ENCODE measurements at places on chromosomes 13 and 19. TPM values are rescaled to one million over a fixed set of nuclear protein-coding genes. Genes with fewer than 3 reads are reported as not detected.
A peak's percentile ranks its signal among the peaks of the same experiment; 100 is the strongest.

Gene CGB1
- not detected for total RNA-seq

- no peak overlapping the region for H3K4me3 ChIP-seq
- H3K36me3 ChIP-seq = no peaks in the 10 kb centered on the region
- H3K27ac ChIP-seq = no peak overlapping the region
- H3K27me3 ChIP-seq = peaks cover 10% of the 10 kb centered on the region
- no peak for DNase-seq
- H3K4me1 ChIP-seq = no peaks in the 10 kb centered on the region
These were observed 26.1 kb downstream of the DEDD2 start for GRCh38 chr19:42191330-42191729.

- no peak overlapping the region for H3K4me3 ChIP-seq
- H3K27me3 ChIP-seq = no peaks in the 10 kb centered on the region
- no peak for DNase-seq
- H3K27ac ChIP-seq = no peak overlapping the region
- H3K4me1 ChIP-seq = no peaks in the 10 kb centered on the region
These were observed 583.0 kb upstream of the ATXN8OS start for GRCh38 chr13:69524459-69525150.

- no peaks in the 10 kb centered on the region for H3K4me1 ChIP-seq
- no peaks in the 10 kb centered on the region for H3K27me3 ChIP-seq
- no peak overlapping the region for H3K4me3 ChIP-seq
- DNase-seq = no peak
These were observed 15.2 kb downstream of the ZFP14 start for GRCh38 chr19:36363845-36364244.

Gene NMRK2
- 1.1 TPM for total RNA-seq

DNA sequence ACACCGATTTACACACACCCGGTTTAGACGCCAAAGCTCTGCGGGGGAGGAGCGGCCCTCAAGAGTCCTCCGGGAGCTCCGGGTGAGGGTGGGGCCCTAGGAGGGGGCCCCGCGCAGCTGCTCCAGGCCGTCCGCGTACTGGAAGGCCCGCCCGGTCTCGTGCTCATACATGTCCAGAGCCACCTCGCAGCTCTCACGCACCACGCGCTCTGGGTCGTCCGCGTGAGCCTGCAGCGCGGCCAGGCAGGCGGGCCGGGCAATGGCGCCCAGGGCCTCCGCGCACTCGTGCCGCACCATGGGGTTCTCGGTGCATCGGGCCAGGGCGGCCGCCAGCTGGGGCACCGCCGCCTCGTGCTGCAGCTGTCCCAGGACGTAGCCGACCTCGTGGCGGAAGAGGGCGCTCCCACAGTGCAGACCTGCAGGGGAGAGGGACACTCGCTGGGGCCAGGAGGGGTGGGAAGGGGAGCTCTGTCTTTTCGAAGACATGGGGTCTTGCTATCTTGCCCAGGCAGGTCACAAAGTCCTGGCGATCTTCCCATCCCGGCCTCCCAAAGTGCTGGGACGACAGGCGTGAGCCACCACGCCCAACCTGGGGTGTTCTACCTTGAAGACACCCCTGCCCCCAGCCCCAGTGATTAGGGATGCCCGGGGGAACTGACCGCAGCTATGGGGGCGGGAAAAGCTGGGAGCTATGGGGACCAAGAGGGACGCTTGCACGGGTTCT is 8.3 kb upstream of the SMIM44 start:
- no peaks in the 10 kb centered on the region for H3K4me1 ChIP-seq
- no peak overlapping the region for H3K4me3 ChIP-seq
- H3K27ac ChIP-seq = no peak overlapping the region
- no peak for DNase-seq

DNA sequence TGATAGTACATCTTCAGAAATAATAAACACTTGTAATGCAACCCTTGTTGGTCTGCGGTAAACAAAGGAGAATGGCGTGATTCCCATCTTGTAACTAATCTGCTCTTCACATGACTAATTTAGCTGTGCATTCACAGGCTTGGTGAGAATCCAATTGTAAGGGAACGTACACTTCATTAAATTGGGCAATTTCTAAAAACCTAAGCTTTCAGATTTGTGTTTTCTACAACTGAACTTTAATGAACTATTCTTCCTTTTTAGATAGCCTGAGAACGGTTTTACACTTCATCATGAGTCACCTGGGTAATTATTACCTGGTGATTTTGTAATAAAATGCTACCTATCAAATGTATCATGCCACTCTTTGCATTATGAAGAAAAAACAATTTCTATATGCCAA is 306.9 kb downstream of the KLF5 start:
- no peak overlapping the region for H3K4me3 ChIP-seq
- no peaks in the 10 kb centered on the region for H3K36me3 ChIP-seq
- no peaks in the 10 kb centered on the region for H3K27me3 ChIP-seq
- no peak overlapping the region for H3K27ac ChIP-seq
- DNase-seq = no peak

Gene LYPD3
- 0.37 TPM for total RNA-seq

- no peak overlapping the region for H3K27ac ChIP-seq
- H3K4me3 ChIP-seq = no peak overlapping the region
- DNase-seq = no peak
- no peaks in the 10 kb centered on the region for H3K27me3 ChIP-seq
- H3K4me1 ChIP-seq = no peaks in the 10 kb centered on the region
- no peaks in the 10 kb centered on the region for H3K36me3 ChIP-seq
These were observed 709.3 kb upstream of the KLHL1 start for GRCh38 chr13:70817576-70817975.

Gene CD209
- not detected for total RNA-seq

Gene RAB20
- total RNA-seq = 2.4 TPM

- peaks cover 4% of the 10 kb centered on the region for H3K4me1 ChIP-seq
- no peak overlapping the region for H3K27ac ChIP-seq
- H3K36me3 ChIP-seq = no peaks in the 10 kb centered on the region
- no peak overlapping the region for H3K4me3 ChIP-seq
- peak; percentile 65 for DNase-seq
- peaks cover 6% of the 10 kb centered on the region for H3K27me3 ChIP-seq
These were observed 4.8 kb downstream of the ABCC4 start for GRCh38 chr13:95296326-95296925.

DNA sequence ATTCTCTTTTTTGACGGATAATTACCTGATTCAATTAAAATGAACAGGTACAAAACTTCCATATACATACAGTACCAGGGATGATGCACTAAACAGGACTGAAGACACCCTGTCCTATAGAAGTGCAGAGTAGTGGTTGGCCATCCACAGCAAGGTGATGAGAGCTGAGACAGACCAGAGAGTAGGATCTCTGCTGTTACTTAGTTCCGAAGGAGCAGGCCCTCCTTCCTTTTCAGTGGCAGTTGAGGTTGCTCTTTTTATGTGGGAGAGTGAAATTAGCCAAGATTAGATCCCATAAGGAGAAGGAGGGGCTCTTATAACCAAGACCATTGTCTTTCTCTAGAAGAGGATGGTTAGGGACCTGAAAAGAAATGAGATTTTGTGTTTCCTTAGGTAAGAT is 4.0 kb downstream of the PDS5B start:
- H3K27ac ChIP-seq = no peak overlapping the region
- no peak overlapping the region for H3K4me3 ChIP-seq
- H3K36me3 ChIP-seq = no peaks in the 10 kb centered on the region
- peaks cover 25% of the 10 kb centered on the region for H3K4me1 ChIP-seq

Gene TMC4
- total RNA-seq = 0.46 TPM

DNA sequence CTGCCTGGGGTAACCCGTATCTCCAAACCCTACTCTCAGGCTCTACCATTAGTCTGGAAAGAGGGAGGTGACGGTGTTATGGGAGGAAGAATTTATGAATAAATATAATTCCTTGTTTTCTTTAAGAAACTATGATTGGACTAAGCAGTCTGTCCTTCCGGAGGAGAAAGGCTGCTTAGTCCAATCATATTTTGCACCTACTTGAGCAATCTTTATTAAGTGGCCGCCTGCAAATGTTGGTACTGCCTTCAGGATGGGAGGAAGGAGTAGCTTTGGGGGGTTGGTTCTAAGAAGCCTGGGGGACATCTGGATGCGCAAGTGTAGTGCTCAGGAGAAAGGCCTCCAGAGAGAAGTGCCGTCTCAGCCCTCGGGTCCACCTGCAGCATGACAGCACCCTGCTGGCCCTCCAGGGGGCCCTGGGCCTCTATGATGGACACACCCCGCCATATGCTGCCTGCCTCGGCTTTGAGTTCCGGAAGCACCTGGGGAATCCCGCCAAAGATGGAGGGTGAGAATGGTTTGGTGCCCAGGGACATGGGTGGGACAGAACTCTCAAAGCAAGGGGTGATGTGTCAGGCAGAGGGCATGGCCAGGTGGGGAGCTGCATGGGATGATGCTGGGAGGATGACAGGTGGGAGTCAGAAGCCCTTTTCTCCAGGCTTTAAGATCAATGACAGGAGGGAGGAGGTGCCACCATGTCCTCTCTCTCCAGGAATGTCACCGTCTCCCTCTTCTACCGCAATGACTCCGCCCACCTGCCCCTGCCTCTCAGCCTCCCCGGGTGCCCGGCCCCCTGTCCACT is 4.1 kb downstream of the ACP4 start:
- no peak overlapping the region for H3K27ac ChIP-seq
- no peaks in the 10 kb centered on the region for H3K36me3 ChIP-seq
- peaks cover 4% of the 10 kb centered on the region for H3K4me1 ChIP-seq
- DNase-seq = no peak
- no peak overlapping the region for H3K4me3 ChIP-seq

Gene ADM5
- 6.0 TPM for total RNA-seq

- H3K36me3 ChIP-seq = no peaks in the 10 kb centered on the region
- H3K27ac ChIP-seq = no peak overlapping the region
- peaks cover 26% of the 10 kb centered on the region for H3K27me3 ChIP-seq
- DNase-seq = no peak
- H3K4me1 ChIP-seq = peaks cover 12% of the 10 kb centered on the region
These were observed 7.8 kb downstream of the GRIN2D start for GRCh38 chr19:48401287-48401686.

- peaks cover 21% of the 10 kb centered on the region for H3K4me1 ChIP-seq
- no peak overlapping the region for H3K27ac ChIP-seq
- H3K4me3 ChIP-seq = no peak overlapping the region
- no peaks in the 10 kb centered on the region for H3K27me3 ChIP-seq
- no peak for DNase-seq
- H3K36me3 ChIP-seq = no peaks in the 10 kb centered on the region
These were observed 17.2 kb downstream of the FRY start for GRCh38 chr13:32048816-32049215.

Gene SIGLEC12
- total RNA-seq = not detected

GRCh38 chr19:30268601-30269000 is 103.6 kb upstream of the ZNF536 start:
- H3K27ac ChIP-seq = no peak overlapping the region
- no peaks in the 10 kb centered on the region for H3K27me3 ChIP-seq
- H3K4me3 ChIP-seq = no peak overlapping the region
